ENCODE measurements at places on chromosomes 7 and 10. TPM values are rescaled to one million over a fixed set of nuclear protein-coding genes. Genes with fewer than 3 reads are reported as not detected.
A peak's percentile ranks its signal among the peaks of the same experiment; 100 is the strongest.

DNA sequence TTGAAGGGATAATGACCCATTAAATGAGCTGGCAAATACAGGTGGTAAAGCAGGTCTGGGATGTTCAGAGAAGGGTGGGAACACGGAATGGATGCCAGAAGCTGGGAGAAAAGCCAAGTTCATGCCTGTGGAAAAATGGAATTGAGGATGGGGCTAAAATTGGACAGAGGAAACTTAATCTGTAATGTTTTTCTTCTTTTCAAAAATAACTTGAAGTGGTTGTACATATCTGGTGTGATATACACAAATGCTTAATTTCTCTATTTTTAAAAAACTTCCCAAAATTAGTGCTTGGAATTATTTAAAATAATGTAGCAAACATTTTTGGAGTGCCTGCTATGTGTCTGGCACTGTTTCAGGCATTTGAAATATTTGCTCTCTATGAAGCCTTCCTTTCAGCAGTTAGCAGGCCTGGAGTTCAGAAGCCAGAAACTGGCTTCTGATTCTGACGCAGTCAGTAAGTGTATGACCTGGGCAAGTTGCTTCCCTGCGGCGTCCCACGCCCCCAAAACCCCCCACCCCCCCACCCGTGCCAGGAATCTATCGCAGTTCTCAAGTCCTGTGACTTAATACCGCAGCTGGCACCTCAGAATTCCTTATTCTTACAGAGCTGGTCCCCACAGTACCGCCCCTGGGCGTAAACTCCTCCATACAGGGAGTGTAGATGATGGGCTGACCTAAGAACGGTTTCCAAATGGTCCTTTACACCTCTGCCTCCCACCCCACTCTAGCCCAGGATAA is 828 bp upstream of the MALSU1 start:
- DNase-seq = peak; percentile 29

GRCh38 chr7:133491201-133491691 is 238.4 kb downstream of the EXOC4 start:
- DNase-seq = no peak

- DNase-seq = peak; percentile 70
Observed at GRCh38 chr7:80918909-80919721, at the start of gene SEMA3C. Gene SEMA3C, minus strand, starts transcription at chr7:80919051. Its CDS starts 2,270 bp downstream, at chr7:80916781.

- no peak for DNase-seq
Observed at GRCh38 chr10:33382921-33383713, 48.6 kb upstream of the NRP1 start.

RSPH10B2 gene
- 0.08 TPM for polyA plus RNA-seq

DNA sequence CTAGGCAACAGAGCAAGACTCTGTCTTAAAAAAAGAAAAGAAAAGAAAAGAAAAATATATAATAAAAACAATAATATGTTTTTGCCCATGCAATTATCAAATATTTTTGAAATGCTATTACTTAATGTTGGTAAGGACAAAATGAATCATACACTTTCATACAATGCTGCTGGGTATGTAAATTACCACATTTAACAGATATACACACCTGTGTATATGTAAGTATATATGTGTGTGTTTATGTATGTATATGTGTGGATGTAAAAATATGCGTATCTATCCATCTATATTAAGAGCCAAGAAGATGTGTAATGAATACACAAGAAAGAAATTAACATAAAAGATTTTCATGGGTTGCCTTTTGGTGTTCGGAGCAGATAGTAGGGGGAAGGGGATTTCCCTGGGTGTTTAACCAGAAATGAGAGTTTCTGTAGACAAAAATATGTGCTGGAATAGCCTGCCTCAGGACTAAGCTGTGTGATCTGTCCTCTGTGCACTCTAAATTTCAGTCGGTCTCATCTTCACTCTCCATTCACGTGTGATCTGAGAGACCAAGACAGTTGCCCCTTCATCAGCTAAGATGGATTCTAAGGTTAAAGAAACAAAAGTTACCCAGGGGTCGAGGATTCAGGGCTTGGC is 61.2 kb downstream of the PRKCQ start:
- DNase-seq = no peak

GRCh38 chr10:49257154-49257553 is 41.8 kb upstream of the C10orf71 start:
- DNase-seq = no peak

SGPL1 gene
- polyA plus RNA-seq = 32.2 TPM

MMD2 gene
- polyA plus RNA-seq = not detected

- DNase-seq = peak; percentile 54
Observed at GRCh38 chr10:120423431-120424197, 33.4 kb upstream of the PLPP4 start.

ARHGEF5 gene
- 2.6 TPM for polyA plus RNA-seq

DNA sequence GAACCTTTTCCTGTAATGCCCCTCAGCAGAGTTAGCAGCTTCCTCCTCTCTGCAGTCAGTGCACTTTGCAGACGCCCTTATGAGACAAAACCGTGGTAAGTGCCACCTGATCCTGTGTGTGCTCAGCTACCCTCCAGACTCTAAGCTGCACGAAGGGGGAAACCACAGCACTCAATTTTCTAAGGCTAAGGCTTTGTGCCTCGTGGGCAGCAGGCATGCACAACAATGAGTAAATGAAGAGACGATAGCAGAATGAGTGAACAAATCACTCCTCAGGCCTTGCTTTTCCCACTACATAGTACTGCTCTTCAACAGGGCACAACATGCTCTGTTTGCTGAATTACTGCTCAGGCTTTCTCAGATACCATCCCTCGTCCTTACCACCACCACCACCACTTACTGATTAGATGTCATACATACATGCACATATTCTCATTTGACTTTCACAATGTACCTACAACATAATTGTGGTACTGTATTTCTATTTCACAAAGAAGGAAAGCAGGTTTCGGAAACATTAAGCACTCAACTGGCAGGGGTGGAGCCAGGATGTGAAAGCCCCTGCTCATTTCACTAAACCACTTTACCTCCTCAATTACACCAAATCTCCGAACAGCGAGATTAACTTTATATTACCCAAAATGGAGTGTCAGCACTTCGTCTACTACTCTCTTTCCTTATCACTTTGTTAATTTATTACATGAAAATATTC is 85.4 kb downstream of the ICA1 start:
- DNase-seq = no peak

GRCh38 chr10:18400201-18400905 is 251.0 kb downstream of the NSUN6 start:
- no peak for DNase-seq

GRCh38 chr7:117791877-117792780 is 81.1 kb downstream of the CTTNBP2 start:
- no peak for DNase-seq

- DNase-seq = no peak
Observed at GRCh38 chr7:14209896-14210484, 220.5 kb upstream of the ETV1 start.

DNA sequence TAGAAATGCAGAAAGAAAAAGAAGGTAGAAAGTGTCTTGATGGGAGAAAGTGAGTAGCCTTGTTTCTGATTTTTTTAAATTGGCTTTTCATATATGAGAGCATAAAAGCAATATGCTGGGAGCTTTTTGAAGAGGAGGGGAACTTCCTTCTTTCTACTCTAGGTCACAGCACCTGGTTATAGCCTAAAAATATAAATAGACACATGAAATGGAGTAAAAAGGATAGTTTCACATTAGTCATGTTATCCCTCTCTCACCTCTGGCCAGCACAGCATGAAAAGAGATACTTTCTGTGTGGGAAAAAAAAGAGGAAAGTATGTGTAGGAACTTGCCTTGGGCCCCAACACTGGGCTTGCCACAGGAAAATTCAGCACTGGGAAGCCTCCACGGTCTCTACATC is 292.2 kb upstream of the ZWINT start:
- DNase-seq = no peak

DNA sequence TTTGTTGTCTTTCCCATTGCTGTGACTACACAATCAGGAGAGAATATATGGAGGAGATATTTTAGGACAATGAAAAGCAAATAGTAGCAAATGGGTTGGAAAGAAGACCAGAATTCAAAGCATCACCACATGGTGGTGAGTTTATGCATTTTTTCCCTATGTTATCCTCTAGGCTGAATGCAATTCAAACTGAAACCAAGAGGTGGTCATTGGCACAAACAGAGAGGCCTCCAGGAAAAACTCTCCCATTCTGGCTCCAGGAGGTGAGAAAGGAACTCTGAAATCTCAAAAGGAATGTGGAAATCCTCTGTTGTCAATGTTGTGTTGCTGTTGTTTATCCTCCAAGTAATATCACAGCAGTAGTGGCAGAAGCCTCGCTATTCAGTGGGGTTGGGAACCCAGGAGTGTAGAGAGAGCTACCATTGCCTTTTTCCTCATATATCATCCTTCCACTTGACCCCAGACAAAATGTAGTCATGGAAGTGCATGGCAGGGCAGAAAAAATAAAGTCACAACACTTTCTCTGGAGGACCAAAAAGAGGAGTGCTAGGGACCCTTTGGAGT is 819.1 kb downstream of the GRID1 start:
- no peak for DNase-seq

DNA sequence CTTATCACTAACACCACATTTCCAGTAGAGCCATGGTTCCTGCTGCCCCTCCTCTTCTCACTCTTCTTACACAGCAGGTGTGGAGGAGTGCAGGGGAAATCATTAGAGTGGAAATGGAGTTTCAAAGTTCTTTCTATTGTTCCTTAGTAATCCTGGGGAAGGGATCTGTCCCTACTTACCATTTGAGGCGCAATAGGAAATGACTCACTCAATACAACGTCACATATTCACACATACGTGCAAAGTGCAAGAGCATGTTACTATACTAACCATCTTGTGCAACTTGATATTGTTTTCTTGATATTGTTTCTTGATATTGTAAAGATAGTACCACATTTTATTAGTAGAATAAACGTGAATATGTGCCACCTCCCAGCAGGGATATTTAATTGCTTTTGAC is 1010.2 kb downstream of the DNAJB9 start:
- no peak for DNase-seq

AS3MT gene
- 9.7 TPM for polyA plus RNA-seq
